ENCODE measurements at places on chromosomes 6 and 20. TPM values are rescaled to one million over a fixed set of nuclear protein-coding genes. Genes with fewer than 3 reads are reported as not detected.

DNA sequence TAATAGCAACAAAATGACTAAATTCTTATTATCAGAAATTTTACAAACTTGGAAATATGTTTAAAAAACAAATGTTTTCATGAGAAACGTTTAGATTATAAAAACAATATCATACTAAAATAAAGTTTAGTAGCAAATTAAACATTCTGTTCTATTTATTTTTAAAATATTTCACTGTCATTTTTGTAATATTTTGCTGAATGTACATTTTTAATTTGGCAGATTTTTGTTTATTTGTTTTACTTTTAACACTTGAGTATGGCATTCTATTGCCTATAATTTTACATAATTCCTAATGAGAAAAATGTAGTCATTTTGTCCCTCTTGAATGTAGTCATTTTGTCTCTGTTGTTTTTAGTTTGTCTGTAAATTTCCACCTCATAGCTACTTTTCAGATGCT is 1400.2 kb downstream of the GRIK2 start:
- DNase-seq: no peak

The SRMS gene
- not detected for total RNA-seq

GRCh38 chr6:38493931-38494547 is 145.7 kb downstream of the BTBD9 start:
- DNase-seq: peak; percentile 86

GRCh38 chr6:163716690-163717089 is 302.2 kb downstream of the QKI start:
- no peak for DNase-seq

- DNase-seq: no peak
These were observed 729.1 kb upstream of the HS3ST5 start for GRCh38 chr6:115071962-115072361.

DNA sequence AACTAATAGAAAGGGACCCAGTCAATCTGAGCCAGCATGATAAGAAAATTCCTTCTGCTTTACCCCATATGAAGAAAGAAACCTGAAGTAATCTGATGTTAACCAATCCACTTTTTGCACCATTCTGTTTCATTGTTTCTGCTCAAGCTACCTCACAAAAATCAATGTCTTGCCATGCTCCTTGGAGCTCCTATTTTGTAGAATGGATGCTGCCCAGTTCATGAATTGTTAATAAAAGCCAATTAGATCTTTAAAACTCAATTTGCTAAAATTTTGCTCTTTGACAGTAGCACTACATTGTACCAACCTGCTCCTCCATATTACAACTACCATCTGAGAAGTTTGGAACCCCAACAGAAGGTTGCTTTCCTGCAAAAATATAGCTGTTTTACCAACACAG is 116.2 kb upstream of the GPR6 start:
- no peak for DNase-seq

DNA sequence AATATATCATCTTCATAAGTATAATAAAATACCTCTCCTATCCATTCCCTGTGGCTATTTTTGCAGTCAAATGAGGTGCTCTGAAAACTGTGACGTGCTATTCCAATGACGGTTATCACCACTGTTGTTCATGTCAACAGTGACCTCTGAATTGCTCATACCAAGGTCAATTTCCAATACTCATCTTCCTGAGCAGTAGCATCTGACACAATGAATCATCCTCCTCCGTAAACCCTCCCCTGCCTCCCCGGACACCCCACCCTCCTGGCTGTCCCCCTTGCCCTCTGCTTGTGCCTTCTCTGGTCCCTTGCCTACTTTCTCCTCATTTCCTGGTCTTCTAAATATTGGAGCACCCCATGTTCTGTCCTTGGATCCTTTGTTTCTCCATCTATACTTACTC is 77.7 kb upstream of the SLC22A23 start:
- DNase-seq: no peak

DNA sequence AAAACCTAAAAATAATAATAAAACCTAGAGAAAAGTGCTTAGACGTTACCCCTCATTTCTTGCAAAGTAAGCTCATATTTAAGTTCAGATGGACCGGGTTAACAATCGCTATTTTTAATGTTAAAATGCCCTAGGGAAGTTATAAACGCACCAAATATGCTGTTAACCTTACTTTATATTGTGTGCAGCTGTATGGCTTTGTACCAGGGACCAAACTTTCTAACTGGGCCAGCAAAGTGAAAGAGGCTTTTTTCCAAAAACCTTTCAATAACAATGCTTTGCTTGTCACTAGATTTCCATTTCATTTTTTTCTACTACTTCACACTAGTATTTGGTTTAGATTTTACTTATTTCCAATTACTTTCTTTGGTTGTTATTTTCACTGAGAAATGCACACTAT is 248.5 kb downstream of the FOXC1 start:
- no peak for DNase-seq

DNA sequence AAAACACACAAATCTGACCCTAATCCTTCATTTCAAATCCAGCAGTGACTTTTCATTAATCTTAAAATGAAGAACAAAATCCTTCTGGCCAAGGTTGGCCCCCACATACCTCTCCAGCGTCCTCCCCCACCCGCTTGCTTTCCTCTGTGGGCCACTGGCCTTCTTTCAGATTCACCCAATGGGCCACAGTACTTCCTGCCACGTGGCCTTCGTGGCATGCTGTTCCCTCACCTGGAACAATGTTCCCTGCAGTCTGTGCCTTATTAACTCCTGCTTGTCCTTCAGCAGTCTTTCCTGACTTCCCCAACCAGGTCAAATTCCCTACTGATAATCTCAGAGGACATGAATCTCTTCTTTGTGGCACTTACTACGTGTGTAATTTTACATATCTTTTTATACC is 5.3 kb upstream of the GTF2H4 start:
- DNase-seq: no peak

The KIAA1755 gene
- 7.1 TPM for total RNA-seq

DNA sequence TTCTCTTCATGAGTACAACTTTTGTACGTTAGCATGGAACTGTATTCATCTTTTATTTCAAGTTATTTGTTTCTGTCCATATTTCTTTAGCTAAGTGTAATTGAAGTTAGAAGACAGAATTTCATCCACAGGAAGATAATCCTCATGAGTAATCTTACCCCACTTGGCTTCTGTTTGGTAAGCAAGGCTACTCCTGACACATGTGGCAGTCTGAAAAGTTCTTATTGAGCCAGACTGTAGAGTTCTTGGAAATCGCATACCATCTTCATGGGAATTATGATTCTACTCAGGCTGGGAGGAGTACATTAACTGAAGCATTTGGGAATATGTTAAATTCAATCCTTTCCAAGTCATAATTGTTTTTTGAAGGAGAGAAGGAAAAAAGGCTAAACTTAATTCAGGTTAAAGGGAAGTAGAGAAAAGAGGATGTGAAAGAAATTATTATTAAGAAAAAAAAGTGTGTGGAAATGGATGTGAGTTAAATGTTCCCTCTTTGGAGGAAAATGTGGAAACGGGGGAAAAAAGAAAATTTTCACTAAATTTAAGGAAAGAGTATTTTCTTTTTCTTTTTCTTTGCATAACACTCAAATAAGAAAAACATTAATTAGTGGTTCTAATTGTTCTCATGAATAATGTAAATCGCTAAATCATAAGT is 41.5 kb upstream of the TENT5A start:
- no peak for DNase-seq

All from mucosa of gallbladder (tissue), 1 donor.